Diencephalon (tissue), 1 donor: ENCODE measurements at places on chromosomes 12 and 14. TPM values are rescaled to one million over a fixed set of nuclear protein-coding genes. Genes with fewer than 3 reads are reported as not detected.

PNP gene
- total RNA-seq = 12.7 TPM

SVOP gene
- 41.1 TPM for total RNA-seq

GSG1 gene
- total RNA-seq = 0.23 TPM

ANKRD33 gene
- total RNA-seq = not detected

MYH7 gene
- total RNA-seq = 3.2 TPM

FICD gene
- total RNA-seq = 5.5 TPM
